Stimulated activated CD8-positive, alpha-beta memory T cell treated with anti-CD3 and anti-CD28 coated beads, Interleukin-15, amount 100 ng/mL, for 4 hours (primary cell): ENCODE measurements at places on chromosomes 12 and 14.

- DNase-seq, result no peak
Measured at GRCh38 chr12:123858176-123858575, 96.1 kb downstream of the DNAH10 start.

DNA sequence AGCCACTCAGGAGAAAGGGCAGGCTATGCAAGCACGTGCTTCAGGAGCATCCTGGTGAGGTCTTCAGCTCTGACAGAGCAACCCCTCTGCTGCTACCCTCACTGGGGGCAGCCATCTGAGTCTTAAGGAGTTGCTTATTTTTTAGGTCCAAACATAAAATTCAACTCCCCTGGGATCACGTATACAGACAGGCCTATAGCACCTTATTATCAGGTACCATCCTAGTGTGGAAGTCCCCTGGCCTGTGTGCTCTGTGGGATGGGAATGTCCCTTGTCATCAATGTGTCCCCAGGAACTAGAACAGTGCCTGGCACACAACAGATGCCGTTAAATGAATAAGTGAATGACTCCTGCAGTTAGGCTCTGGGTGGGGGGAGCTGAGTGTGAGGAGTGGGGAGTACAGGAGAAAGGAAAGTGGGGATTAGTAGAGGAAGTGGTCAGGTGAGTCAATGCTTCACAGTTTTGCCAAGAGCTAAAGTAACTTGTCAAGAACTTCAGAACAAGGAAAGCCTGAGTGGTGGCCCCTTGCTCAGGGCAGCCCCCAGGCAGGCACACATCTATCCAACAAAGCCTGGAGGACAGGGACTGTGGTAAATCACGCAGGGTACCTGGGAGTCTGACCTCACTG, 33.5 kb downstream of the DAD1 start:
- no peak for DNase-seq

DNA sequence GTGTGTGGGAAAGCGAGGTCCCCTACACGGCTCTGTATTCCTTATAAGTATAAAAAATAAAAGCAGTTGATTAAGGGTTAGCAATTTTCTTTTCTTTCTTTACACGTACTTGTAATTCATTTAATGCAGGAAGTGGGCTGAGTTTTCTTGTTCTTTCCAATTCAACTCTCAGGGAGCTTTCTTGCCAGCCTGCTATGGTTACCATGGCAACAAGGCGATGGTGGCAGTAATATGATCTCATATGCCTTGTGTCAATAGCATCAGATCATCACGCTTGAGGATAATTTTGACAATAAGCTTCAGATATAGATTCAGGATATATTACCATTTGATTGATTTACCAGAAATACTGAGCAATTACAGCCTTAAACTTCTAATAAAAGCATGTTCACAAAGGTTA, 466.5 kb downstream of the APAF1 start:
- no peak for DNase-seq

GRCh38 chr14:71996610-71997009, 64.4 kb downstream of the RGS6 start:
- no peak for DNase-seq

DNA sequence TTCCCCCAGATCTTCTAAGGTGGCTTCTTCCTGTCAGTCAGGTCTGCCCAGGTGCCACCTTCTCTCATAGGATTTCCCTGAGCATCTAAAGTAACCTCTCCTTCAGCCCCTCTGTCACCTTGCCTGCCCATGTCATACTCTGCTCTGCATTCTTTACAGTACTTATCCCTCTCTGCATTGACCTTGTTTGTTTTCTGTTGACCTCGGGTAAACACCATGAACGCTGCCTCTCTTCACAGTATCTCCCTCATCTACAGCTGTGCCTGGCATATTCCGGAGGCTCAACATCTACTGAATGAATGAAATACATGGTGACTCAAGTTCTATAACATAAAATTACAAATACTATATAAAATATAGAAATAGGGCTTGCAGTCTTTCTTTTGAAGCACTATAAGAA, 10.1 kb upstream of the PPM1A start:
- no peak for DNase-seq

GRCh38 chr12:6782119-6782518, 7.2 kb upstream of the CD4 start:
- DNase-seq, result no peak

DNA sequence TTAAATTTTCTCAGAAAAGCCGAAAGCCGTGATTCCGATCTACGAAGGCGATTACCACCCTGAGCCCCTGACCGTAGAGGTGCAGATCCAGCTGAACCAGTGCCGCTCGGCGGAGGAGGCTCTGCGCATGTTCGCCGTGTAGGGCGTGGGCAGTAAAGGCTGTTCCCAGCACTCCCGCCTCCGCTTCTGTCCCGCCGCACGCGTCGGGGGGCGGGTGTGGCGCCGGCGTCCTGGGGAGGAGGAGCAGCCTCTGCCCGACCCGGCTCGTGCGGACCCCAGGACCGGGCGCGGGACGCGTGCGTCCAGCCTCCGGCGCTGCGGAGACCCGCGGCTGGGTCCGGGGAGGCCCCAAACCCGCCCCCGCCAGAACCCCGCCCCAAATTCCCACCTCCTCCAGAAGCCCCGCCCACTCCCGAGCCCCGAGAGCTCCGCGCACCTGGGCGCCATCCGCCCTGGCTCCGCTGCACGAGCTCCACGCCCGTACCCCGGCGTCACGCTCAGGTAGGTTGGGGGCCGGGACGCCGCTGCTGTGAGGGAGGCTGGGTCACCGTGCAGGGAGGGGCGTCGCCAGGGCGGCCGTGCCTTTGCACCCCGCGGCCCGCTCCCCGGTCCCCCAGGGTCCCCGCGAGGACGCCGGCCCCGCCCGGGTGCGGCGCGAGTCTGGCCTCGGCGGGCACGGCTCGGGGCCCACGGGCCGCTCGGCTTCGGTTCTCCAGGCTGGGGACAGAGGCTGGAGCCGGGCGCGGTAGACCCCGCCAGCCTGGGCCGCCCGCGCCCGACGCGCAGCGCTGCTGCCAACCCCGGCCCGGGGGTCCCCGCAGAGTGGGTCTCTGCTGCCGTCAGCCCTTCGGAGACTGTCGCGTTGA, at the start of gene B3GNT4:
B3GNT4 (plus strand) TSS at position 409 of the 866 bp plus-strand sequence. CDS start 910 bp downstream, outside the sequence.
- peak; percentile 58 for DNase-seq

- no peak for DNase-seq
Measured at GRCh38 chr12:93587611-93588010, 15.1 kb downstream of the SOCS2 start.

DNA sequence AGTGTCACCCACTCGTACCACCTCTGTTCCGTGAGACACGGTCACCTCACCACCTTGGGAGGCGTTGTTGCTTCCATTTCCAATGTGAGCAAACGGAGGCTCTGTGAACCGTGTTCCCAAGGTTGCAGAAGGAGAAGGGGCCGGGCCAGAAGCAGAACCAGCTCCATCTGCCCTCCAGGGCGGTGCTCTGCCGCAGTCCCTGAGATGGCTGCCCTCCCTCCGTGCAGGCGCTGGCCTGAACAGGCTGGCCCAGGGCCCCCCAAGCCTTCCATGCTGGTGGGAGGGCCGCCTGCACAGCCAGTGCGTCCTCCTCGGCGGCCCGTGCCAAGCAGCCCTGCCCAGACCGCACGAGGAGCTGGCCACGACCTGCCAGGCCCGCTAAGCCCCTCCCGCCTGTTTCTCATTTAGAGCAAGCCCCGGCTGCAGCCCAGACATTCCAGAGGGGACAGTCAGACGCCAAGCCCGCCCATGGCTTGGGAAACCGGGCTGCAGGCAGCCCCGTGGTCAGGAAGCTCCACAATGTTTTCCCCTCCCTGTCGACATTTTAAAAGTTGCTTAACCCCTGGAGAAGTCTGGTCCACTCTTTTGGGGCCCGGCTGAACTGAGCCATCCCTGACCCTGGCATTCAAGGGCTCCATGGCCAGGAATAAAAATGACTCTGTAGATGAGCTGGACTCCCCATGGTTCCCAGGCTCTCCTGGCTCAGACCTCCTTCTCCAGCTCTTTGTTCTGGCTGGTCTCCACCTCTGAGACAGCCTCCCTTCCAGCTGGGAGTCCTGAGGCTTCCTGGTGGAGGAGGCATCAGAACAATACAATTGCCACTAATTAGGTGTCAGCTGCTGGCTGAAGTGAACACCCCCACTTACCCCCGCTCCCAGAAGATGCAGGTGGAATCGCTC, 236.0 kb downstream of the BCL11B start:
- DNase-seq, result no peak

DNA sequence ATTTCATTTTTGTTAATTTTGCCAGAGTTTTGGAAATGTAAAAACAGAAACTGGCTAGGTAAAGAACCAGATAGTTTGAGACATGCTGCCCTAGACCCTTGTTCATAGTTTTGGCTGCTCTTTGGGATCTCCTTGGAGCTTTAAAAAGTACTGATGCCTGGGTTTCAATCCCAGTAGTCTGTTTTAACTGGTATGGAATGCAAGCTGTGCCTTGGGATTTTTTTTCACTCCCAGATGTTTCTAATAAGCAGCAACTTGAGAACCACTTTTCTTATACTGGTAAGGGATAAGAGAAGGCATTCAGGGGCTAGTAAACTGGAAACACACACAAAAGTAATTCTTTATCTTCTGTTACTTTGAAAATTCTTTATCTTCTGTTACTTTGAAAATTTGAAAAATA, 18.8 kb downstream of the SLC35F4 start:
- DNase-seq, result no peak

DNA sequence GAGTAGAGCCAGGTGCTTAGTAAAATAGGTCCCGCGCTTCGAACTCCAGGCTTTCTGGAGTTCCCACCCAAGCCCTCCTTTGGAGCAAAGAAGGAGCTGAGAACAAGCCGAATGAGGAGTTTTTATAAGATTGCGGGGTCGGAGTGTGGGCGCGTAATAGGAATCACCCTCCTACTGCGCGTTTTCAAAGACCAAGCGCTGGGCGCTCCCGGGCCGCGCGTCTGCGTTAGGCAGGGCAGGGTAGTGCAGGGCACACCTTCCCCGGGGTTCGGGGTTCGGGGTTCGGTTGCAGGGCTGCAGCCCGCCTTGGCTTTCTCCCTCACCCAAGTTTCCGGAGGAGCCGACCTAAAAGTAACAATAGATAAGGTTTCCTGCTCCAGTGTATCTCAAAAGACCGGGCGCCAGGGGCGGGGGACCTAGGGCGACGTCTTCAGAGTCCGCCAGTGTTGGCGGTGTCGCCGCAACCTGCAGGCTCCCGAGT, 3.6 kb downstream of the SSTR1 start:
- DNase-seq, result no peak

DNA sequence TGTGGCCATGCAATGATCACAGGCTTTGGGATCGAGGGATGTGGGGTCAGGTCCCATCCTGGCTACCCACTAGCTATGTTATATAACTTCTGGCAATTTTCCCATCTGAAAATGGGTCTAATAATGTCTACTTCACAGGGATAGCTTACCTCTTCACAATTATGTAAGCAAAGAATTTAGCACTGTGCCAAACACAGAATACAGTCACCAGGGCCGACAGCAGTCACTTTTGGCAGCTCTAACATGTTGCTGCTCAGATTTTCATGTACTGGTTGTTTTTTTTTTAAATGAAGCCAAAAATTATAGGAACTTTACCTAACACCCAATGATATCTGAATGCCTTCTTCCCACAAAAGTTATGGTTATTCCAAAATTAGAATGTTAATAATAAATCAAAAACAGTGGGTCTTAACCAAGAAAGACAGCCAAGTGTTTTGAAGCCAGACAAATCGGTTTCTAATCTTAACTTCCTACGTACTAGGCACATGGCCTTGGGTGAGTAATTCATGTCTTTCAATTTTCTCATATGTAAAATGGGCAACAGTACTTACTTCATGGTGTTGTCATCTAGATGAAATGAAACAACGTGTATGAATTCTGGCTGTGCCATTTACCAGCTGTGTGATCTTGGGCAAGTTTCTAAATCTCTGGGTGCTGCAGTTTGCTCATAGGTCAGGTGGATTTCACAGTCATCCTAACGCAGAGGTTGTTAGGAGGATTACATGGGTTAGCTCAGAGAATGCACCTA, 13.0 kb upstream of the PCED1B start:
- DNase-seq, result no peak

DNA sequence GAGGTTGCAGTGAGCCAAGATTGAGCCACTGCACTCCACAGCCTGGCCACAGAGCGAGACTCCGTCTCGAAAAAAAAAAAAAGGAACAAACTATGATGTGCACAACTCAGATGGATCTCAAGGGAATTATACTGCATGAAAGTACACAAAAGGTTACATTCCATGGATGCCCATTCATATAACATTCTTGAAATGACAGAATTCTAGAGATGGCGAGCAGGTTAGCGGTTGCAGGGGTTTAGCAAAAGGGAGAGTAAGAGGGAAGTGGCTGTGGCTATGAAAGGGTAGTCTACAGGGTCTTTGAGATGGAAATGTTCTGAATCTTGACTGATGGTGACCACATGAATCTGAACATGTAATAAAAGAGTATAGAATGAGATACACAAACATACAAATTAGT, 49.7 kb downstream of the CKB start:
- no peak for DNase-seq

DNA sequence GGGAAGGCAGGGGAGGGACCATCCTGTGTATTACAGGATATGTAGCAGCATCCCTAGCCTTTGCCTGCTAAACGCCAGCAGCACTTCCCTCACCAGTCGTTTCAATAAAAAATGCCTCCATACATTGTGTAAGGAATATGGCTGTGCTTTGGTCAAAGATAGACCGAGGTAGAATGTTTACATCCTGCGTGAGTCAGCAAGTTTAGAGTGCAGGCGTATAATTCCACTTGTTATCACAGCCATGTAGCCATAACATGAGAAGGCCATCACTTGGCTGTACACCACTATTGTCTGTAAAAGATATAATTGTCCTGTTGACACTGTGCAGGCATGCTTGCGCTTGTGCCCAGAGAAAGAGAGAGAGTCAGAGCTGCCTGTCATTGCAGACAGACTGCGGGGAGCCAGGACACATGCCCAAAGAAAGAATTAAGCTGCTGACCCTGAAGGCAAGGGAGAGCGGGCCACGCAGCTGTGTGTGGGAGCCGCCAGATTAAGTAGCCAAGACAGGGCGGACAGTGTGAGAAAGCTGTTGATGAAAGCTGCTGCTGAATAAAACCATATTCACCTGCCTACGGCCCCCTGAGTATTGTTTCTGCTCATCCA, 68.4 kb downstream of the CRACR2A start:
- DNase-seq, result no peak

DNA sequence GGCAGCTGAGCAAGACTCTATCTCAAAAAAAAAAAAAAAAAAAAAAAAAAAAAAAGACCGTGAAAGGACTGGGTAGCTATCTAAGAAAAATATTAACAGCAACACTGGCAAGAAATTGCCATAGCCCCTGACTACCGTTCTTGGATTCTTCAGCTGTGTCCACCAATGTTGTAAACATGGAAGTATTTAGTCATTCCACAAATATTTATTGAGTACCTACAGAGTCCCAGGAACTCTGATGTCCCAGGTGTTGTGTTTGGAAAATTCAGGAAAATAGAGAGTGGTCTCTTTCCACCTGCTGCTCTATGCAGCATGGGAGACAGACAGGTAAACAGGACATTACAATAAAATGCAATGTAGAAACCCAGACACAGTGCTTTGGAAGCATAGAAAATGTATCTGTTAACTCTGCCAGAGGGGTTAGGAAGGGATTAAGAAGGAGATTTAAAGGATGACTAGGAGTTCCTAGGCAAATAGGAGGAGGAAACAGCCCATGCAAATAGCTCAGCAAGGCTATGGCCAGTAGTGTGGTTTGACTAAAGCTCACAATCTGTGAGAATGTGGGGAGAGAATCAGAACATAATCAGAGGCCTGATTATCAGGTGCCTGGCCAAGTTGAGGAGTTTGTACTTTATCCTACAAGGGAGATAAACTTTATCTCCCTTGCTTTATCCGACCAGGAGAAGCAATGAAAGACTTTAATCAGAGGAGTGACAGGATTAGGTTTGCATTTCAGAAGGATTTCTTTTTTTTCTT, 2.1 kb upstream of the DLST start:
- DNase-seq, result no peak
